ENCODE measurements at places on chromosomes 3 and 15.

- DNase-seq = no peak
- no peak within 1 kb of the TSS for H3K4me3 ChIP-seq
- no peak within 1 kb of the TSS for H3K27ac ChIP-seq
- no peaks in the 10 kb centered on the region for H3K36me3 ChIP-seq
Measured at GRCh38 chr15:83653639-83654378, at the start of gene ADAMTSL3. TSS of gene ADAMTSL3 (plus strand) at chr15:83654123. CDS start at chr15:83655762, 1,639 bp downstream.

GRCh38 chr15:83559310-83559966 is 94.5 kb upstream of the ADAMTSL3 start:
- H3K27me3 ChIP-seq = peaks cover 39% of the 10 kb centered on the region
- H3K36me3 ChIP-seq = no peaks in the 10 kb centered on the region
- H3K27ac ChIP-seq = no peak overlapping the region

DNA sequence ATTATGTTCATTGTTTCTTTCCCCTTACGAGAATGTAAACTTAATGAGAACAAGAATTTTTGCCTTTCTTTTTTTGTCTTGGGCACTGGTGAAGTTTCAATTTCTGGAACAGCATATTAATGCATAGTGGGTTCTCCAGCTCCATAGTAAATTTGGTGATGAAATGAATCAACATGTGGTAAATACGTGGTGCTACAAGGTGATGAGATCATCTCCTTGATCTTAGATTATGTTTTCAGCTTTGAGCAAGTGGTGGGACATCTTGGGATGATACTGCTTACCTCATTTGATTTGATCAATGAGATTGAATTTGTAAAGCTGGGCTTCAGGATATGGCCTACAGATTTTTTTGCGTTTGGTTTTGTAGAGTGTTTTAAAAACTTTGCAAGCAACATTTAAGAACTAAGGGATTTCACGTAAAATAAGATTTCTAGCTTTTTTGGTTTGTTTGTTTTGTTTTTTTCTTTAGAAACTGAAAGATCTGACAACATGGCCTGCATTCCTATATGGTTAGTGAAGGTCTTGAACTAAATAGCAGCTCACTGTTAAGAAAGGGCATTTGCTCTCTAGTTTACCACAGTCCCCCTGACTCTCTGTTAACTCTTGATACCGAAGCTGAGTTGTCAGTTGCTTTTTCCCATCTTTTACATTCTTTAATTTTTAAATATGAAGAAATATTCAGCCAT is 45.6 kb downstream of the FNDC3B start:
- peaks cover 7% of the 10 kb centered on the region for H3K36me3 ChIP-seq
- H3K27me3 ChIP-seq = no peaks in the 10 kb centered on the region
- peak overlapping the region; percentile 87 for H3K27ac ChIP-seq
- DNase-seq = no peak
- peaks cover 45% of the 10 kb centered on the region for H3K4me1 ChIP-seq

- no peaks in the 10 kb centered on the region for H3K36me3 ChIP-seq
- H3K27me3 ChIP-seq = no peaks in the 10 kb centered on the region
- H3K4me1 ChIP-seq = peaks cover 16% of the 10 kb centered on the region
- H3K27ac ChIP-seq = no peak overlapping the region
- no peak overlapping the region for H3K4me3 ChIP-seq
- no peak for DNase-seq
Measured at GRCh38 chr3:42043099-42043813, 47.9 kb upstream of the TRAK1 start.

DNA sequence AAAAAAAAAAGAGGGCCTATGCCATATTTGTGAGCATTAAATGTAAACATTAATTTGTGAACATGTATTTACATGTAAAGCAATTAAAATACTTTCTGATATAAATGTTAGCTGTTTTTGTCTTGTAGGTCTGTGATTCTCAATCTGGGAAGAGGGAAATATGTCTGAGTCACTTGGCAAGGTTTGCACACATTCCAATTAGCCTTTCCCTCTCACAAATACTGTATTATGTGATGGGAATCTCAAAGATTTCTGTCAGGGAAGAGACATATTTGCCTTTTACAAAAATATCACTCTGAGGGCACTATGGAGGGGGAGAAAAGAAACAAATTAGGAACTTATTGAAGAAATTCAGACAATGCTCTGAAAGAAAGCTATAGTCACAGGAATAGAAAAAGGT is 483.6 kb downstream of the GBE1 start:
- H3K4me3 ChIP-seq = no peak overlapping the region
- DNase-seq = no peak
- no peak overlapping the region for H3K27ac ChIP-seq
- peaks cover 15% of the 10 kb centered on the region for H3K36me3 ChIP-seq

GRCh38 chr3:159835126-159835525 is 153.5 kb upstream of the IL12A start:
- no peaks in the 10 kb centered on the region for H3K4me1 ChIP-seq
- no peak overlapping the region for H3K4me3 ChIP-seq
- H3K27ac ChIP-seq = no peak overlapping the region
- H3K36me3 ChIP-seq = no peaks in the 10 kb centered on the region

GRCh38 chr3:72912532-72912931 is 24.7 kb downstream of the GXYLT2 start:
- no peaks in the 10 kb centered on the region for H3K36me3 ChIP-seq
- H3K4me1 ChIP-seq = no peaks in the 10 kb centered on the region
- no peak overlapping the region for H3K27ac ChIP-seq
- H3K4me3 ChIP-seq = no peak overlapping the region
- H3K27me3 ChIP-seq = no peaks in the 10 kb centered on the region

DNA sequence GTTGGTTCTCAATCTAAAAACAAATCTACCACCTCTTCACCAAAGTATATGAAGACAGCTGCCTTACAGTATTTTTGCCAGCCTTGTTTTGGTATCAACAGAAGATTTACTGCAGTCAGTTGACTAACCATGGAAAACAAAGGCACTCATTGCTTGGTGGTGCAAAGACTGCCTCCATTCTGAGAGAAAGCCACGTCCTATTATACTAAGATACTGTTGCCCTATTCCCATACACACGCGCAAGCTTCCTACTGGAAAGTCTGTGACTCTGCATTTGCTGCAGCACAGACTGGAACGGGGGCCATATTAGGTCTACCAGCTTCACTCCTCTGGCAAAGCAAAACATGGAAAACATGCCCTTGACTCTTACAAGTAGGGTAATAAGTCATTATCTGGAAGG is 18.0 kb downstream of the MTMR10 start:
- no peak overlapping the region for H3K27ac ChIP-seq
- no peaks in the 10 kb centered on the region for H3K36me3 ChIP-seq
- peaks cover 16% of the 10 kb centered on the region for H3K4me1 ChIP-seq
- no peak overlapping the region for H3K4me3 ChIP-seq

DNA sequence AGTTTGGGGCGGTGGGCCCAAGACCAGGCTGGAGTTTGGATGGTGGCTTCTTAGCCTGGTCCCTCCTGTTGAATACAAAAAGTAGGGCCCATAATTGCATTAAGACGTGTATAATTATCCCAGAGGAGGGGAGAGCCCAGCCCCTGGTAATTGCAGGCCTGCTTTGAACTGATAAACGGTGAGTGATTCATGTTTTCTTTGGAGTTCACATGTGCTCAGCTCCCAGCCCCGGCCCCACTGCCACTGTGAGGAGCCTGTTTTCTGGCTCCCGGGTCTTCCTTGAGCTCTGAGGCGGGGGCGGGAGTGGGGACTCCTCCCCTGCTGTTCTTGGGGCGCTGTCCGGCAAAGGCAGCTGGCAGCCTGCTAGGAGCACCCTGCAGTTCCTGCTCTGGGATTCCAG is 3.1 kb downstream of the PLXNA1 start:
- no peak overlapping the region for H3K4me3 ChIP-seq
- no peaks in the 10 kb centered on the region for H3K4me1 ChIP-seq
- no peak overlapping the region for H3K27ac ChIP-seq
- no peaks in the 10 kb centered on the region for H3K36me3 ChIP-seq
- no peak for DNase-seq
- H3K27me3 ChIP-seq = no peaks in the 10 kb centered on the region

- DNase-seq = no peak
- no peaks in the 10 kb centered on the region for H3K36me3 ChIP-seq
- no peak overlapping the region for H3K4me3 ChIP-seq
- peaks cover 50% of the 10 kb centered on the region for H3K27me3 ChIP-seq
- H3K4me1 ChIP-seq = peaks cover 4% of the 10 kb centered on the region
- no peak overlapping the region for H3K27ac ChIP-seq
Measured at GRCh38 chr3:66037330-66037985, 1.3 kb downstream of the MAGI1 start.

GRCh38 chr15:27250223-27250622 is 279.2 kb downstream of the GABRG3 start:
- H3K4me3 ChIP-seq = no peak overlapping the region
- H3K4me1 ChIP-seq = no peaks in the 10 kb centered on the region
- DNase-seq = no peak
- no peaks in the 10 kb centered on the region for H3K27me3 ChIP-seq
